ENCODE measurements at places on chromosomes 11 and 22.

GRCh38 chr22:43622886-43623285 is 189.2 kb downstream of the EFCAB6 start:
- no peaks in the 10 kb centered on the region for H3K36me3 ChIP-seq
- H3K4me1 ChIP-seq, result no peaks in the 10 kb centered on the region
- H3K27ac ChIP-seq, result no peak overlapping the region
- H3K4me3 ChIP-seq, result no peak overlapping the region
- DNase-seq, result no peak

GRCh38 chr11:126058105-126058874 is 4.4 kb downstream of the CDON start:
- no peak overlapping the region for H3K4me3 ChIP-seq
- no peaks in the 10 kb centered on the region for H3K36me3 ChIP-seq
- no peak overlapping the region for H3K27ac ChIP-seq
- peaks cover 25% of the 10 kb centered on the region for H3K27me3 ChIP-seq
- H3K4me1 ChIP-seq, result no peaks in the 10 kb centered on the region

DNA sequence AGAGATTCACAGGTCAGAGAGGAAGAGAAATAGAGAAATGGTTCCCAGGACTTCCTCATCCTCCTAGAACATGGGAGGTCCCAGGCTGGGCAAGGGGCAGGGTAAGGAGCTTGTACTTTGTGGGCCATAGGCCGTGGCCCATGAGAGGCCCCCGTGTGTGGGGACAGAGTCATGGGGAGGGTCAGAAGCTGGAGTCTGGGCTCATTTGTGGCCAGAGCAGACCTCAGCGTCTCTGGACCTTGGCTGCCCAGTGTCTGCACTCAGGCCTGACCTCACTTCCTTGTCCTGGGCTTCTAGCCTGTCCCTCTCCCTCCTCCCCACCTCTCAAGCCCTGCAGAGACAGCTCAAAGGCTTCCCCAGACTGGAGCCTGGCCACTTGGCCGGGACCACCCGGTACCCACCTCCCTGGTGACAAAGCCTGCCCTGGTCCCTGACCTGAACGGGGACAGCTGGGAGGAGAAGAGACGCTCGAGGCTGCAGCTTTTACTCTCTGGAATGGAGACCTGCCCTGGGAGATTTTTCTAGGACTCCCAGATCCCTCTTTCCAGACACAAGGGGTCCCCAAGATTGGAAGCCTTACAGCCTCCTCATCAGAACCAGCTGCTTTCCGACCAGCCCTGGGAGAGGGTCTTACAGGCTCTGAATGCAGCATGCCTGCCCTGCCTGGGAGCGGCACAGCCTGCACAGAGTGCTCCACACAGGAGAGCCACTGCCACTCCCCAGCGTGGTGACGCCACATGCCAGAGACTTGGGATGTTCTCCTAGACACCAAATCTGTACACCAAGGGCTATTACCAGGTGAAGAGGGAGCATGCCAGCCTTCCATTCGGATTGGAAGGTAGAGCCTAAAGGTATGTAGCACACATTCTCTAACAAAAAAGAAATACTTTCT is 569.0 kb upstream of the B3GAT1 start:
- no peaks in the 10 kb centered on the region for H3K36me3 ChIP-seq
- no peak for DNase-seq

GRCh38 chr22:50734343-50734771 is 3.6 kb upstream of the ACR start:
- no peaks in the 10 kb centered on the region for H3K27me3 ChIP-seq
- H3K27ac ChIP-seq, result no peak overlapping the region
- DNase-seq, result no peak
- H3K4me3 ChIP-seq, result no peak overlapping the region

DNA sequence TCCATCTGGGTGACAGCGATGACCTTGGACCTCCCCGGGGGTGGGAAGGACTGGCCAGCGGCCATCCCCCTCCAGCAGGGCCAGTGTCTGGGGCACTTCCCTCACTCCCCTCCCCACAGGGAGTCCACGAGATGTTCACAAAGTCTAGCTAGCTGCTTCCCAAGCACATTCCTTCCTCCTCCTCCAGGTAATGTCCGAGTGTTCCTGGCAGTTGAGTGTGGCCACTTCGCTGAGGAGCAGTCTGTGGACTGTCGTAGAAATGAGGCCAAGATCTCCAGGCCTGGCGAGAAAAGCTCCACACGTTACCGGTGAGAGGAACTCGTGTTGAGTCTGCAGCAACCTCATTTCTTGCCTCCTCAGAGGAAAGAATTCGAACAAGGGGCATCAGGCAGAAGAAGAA is 425.5 kb downstream of the BRD1 start:
- no peaks in the 10 kb centered on the region for H3K36me3 ChIP-seq
- H3K4me1 ChIP-seq, result no peaks in the 10 kb centered on the region
- H3K27me3 ChIP-seq, result peaks cover 29% of the 10 kb centered on the region
- H3K4me3 ChIP-seq, result no peak overlapping the region
- DNase-seq, result no peak
- H3K27ac ChIP-seq, result no peak overlapping the region

- peaks cover 2% of the 10 kb centered on the region for H3K36me3 ChIP-seq
- H3K27ac ChIP-seq, result no peak overlapping the region
- peaks cover 3% of the 10 kb centered on the region for H3K27me3 ChIP-seq
- H3K4me1 ChIP-seq, result peaks cover 9% of the 10 kb centered on the region
Measured at GRCh38 chr22:50599816-50600455, 657 bp upstream of the MAPK8IP2 start.

DNA sequence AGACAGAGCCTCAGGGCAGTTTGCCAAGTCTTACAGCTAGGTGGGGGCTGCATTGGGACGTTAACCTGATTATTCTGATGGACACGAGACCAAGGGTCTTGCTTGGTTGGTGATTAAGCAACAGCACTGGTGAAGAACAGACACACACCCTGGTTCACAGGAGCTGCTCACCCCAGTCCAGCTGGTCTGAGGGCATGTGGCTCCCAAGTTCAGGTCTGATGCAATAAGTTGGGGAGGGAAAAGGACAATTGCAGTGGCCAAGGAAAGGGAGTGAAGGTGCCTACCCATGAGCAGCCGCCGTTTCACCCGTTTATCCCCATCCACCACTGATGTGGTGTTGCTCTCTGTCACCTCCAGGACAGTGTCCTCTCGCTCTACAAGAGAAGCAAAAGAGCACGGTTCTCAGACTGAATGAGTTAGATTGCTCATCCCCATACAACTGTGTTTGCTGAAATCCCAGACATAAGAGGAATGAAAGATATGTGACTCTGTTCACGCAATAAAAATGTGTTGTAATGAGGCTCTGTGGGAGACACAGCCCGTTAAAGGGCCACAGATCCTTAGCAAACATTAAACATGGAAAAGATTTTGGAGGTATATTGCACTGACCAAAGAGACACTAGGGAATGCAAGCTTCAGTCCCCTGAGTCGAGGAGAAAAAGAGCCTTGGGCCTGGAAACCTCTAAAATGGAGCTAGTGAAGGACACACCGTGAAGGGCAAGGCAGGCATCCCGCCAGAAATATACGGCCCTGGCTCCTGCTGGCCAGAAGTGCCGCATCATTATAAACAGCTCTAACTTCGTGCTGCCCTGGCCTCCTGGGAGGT is 25.6 kb downstream of the SCUBE2 start:
- H3K4me1 ChIP-seq, result no peaks in the 10 kb centered on the region
- H3K4me3 ChIP-seq, result no peak overlapping the region
- no peak for DNase-seq
- H3K36me3 ChIP-seq, result no peaks in the 10 kb centered on the region
- no peak overlapping the region for H3K27ac ChIP-seq
- no peaks in the 10 kb centered on the region for H3K27me3 ChIP-seq

GRCh38 chr11:12200991-12201985 is 90.9 kb downstream of the MICAL2 start:
- no peaks in the 10 kb centered on the region for H3K27me3 ChIP-seq
- H3K4me3 ChIP-seq, result no peak overlapping the region
- H3K4me1 ChIP-seq, result no peaks in the 10 kb centered on the region
- peak overlapping the region; percentile 75 for H3K27ac ChIP-seq
- no peaks in the 10 kb centered on the region for H3K36me3 ChIP-seq

- H3K27ac ChIP-seq, result no peak overlapping the region
- no peaks in the 10 kb centered on the region for H3K36me3 ChIP-seq
- peaks cover 2% of the 10 kb centered on the region for H3K27me3 ChIP-seq
- DNase-seq, result no peak
Measured at GRCh38 chr11:18761741-18762140, 29.9 kb downstream of the PTPN5 start.

DNA sequence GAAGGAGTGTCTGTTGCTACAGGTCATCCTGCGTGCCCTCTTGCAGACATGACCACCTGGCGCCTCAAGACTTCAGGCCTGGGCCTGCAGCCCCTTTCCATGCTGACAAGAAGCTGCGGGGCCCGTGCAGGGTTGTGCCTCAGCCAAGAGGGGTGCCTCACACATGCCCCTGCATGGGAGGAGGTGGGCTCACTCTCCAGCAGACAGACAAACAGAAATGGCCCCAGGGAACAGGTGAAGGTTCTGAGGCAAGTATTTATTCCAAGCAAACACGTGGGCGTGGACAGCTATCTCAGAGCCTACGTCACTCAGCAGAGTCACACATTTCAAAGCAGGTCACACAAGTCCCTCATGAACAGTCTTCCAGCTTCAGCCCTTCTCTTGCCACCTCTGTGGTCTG is 5.9 kb upstream of the SYCE3 start:
- DNase-seq, result no peak
- no peaks in the 10 kb centered on the region for H3K4me1 ChIP-seq
- H3K4me3 ChIP-seq, result no peak overlapping the region
- H3K36me3 ChIP-seq, result peaks cover 50% of the 10 kb centered on the region
- no peak overlapping the region for H3K27ac ChIP-seq

DNA sequence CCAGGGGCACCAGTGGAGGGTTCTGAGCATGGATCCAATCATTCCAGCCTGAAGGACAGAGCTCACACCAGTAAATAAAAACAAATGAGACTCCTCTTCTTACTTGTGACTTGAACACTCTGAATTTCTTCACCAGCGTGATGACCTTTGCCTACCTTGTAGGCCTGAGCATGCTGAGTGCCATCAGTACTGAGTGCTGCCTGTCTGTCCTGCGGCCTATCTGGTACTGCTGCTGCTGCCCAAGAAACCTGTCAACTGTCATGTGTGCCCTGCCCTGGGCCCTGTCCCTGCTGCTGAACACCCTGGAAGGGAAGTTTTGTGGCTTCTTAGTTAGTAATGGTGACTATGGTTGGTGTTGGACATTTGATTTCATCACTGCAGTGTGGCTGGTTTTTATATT is 23.9 kb downstream of the MRGPRX4 start:
- H3K27me3 ChIP-seq, result peaks cover 11% of the 10 kb centered on the region
- no peaks in the 10 kb centered on the region for H3K4me1 ChIP-seq
- DNase-seq, result no peak
- no peak overlapping the region for H3K27ac ChIP-seq

DNA sequence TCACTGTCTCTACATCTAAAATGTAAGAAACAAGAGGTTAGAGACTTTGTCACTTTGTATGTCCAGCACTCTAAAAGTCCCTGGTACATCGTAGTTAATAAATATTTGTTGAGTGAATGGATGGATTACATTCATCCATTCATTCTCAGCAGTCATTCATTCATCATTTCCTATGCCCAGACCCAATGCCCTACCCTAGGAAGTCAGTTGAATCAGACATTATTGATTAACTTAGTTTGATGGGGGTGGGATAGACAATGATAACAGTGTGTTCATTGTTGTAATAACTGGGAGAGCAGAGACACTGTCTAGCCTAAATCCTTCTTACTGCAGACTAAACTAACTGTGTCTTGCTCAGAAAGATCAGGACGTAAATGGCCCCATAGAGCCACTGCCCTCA is 1.2 kb upstream of the CENPM start:
- no peaks in the 10 kb centered on the region for H3K36me3 ChIP-seq
- DNase-seq, result no peak
- H3K4me3 ChIP-seq, result no peak overlapping the region
- H3K4me1 ChIP-seq, result peaks cover 10% of the 10 kb centered on the region
- H3K27me3 ChIP-seq, result no peaks in the 10 kb centered on the region

- no peak overlapping the region for H3K27ac ChIP-seq
- H3K4me1 ChIP-seq, result peaks cover 29% of the 10 kb centered on the region
- H3K36me3 ChIP-seq, result no peaks in the 10 kb centered on the region
- H3K27me3 ChIP-seq, result no peaks in the 10 kb centered on the region
Measured at GRCh38 chr11:94130298-94131046, 1.8 kb downstream of the PANX1 start.

DNA sequence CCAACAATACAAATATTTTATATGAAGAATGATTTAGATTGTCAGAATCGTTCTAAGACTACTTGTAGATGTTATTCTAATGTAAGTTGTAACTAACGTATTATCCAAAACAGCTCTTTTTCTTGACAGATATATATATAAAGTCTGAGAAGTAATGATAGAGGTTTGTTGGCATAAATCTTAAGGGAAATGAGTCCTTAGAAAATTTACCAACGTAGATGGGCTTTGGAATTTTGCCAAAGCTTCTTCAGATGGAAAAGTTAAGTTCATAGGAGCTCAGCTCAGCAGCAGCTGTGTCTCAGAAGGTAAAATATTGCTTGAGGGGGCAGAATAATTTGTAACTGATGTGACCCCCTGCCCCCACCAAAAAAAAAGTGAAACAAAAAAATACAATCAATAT is 66.7 kb downstream of the BID start:
- peaks cover 5% of the 10 kb centered on the region for H3K4me1 ChIP-seq
- H3K27me3 ChIP-seq, result no peaks in the 10 kb centered on the region
- no peak overlapping the region for H3K27ac ChIP-seq
- no peak for DNase-seq

DNA sequence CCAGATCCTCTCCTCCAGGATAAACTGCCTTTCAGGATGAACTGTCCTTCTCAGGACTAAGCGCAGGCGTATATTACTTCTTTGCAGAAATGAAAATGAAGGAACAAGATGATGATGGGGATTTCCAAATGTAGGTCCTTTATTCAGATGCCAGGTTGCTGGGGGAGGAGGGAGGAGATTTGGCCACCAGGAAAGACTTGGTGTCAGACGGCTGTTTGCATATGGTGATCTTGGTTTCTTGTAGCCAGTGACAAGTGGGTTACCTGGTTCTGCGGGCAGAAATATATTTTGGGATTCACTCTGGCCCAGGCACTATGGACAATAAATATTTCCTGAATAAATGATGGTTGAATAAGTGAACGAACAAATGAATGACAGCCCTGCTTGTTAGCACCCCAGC is 243.4 kb downstream of the MIAT start:
- peaks cover 6% of the 10 kb centered on the region for H3K4me1 ChIP-seq
- H3K36me3 ChIP-seq, result no peaks in the 10 kb centered on the region

GRCh38 chr11:67691149-67691548 is 16.7 kb upstream of the ALDH3B2 start:
- H3K36me3 ChIP-seq, result no peaks in the 10 kb centered on the region
- DNase-seq, result no peak
- H3K4me3 ChIP-seq, result no peak overlapping the region
- H3K27ac ChIP-seq, result no peak overlapping the region

DNA sequence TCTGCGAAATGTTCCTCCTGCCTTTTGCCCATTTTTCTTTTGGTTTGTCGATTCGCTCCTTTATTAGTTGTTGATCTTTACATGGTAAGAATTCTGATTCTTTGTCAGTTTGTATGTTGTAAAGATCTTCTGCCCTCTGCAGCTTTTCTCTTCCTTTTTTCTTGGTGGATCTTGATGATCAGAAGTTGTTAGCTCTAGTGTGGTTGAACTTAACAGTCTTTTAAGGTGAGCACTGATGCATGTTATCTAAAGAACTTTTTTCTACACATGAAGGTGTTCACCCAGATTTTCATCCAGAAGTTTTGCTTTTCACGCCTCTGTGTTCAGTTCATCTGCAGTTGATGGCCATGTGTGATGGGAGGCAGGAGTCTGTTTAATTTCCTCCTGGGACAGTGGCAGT is 133.7 kb downstream of the TBC1D22A start:
- no peak overlapping the region for H3K27ac ChIP-seq
- no peaks in the 10 kb centered on the region for H3K36me3 ChIP-seq
- H3K4me3 ChIP-seq, result no peak overlapping the region

- H3K27me3 ChIP-seq, result no peaks in the 10 kb centered on the region
- peaks cover 5% of the 10 kb centered on the region for H3K36me3 ChIP-seq
- no peaks in the 10 kb centered on the region for H3K4me1 ChIP-seq
Measured at GRCh38 chr11:17371614-17372013, 16.8 kb downstream of the KCNJ11 start.

Measured in common myeloid progenitor, CD34-positive (primary cell).